ENCODE measurements at places on chromosomes 13 and 19.

- DNase-seq = no peak
Observed at GRCh38 chr13:49678191-49678914, 12.9 kb downstream of the EBPL start.

- no peak for DNase-seq
Observed at GRCh38 chr19:43623889-43624670, 4.7 kb upstream of the ZNF428 start.

DNA sequence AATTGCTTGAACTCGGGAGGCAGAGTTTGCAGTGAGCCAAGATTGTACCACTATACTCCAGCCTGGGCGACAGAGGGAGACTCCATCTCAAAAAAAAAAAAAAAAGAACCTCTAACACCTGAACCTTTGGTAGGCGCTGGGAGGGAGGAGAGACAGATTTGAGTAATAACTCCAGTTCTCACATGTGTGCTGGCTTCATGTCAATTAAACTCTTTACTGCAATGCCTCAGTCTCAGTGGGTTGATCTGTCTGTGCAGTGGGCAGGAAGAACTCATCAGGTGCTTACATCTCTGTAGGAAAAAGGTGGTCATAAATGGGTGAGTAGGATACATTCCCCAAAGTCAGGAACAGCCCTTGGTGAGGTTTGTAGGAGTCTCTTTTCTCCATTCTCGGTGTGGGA lies 85.1 kb upstream of the ABCC4 start:
- DNase-seq = no peak

DNA sequence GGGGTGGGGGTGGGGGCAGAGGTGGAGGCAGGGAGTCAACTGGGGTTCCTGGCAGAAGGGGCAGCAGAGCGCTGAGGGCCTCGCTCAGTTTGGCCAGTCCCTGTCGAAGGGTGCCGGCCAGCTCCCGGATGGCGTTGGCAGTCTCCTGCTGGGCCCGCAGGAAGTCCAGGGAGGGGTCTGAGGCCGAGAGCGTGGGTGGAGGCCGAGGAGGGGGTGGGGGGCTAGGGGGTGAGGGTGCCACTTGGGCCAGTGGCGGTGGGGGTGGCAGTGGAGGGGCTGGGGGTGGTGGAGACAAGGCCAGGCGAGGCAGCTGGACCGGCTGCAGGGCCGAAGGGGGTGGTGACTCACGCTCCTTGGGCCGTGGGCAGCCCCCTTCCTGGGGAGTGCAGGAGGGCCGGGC lies 4.9 kb upstream of the IRF2BP1 start:
- no peak for DNase-seq

GRCh38 chr13:82220641-82221040 lies 1661.6 kb downstream of the SLITRK1 start:
- DNase-seq = no peak

- no peak for DNase-seq
Observed at GRCh38 chr19:39401070-39401548, 5.5 kb upstream of the ZFP36 start.

DNA sequence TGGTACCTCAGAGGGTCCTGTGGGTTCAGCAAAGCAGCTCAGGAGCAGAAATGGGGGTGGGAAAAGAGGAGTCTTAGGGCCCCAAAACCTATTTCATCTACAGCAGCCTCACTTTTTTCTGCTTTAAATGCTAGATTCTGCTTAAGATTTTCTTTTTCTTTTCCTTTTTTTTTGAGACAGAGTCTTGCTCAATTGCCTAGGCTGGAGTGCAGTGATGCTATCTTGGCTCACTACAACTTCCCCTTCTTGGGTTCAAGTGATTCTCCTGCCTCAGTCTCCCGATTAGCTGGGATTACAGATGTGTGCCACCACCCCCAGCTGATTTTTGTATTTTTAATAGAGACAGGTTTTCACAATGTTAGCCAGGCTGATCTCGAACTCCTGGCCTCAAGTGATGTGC lies 30.7 kb upstream of the WDFY2 start:
- no peak for DNase-seq

- DNase-seq = no peak
Observed at GRCh38 chr19:37309834-37310575, 60.9 kb upstream of the ZNF527 start.

DNA sequence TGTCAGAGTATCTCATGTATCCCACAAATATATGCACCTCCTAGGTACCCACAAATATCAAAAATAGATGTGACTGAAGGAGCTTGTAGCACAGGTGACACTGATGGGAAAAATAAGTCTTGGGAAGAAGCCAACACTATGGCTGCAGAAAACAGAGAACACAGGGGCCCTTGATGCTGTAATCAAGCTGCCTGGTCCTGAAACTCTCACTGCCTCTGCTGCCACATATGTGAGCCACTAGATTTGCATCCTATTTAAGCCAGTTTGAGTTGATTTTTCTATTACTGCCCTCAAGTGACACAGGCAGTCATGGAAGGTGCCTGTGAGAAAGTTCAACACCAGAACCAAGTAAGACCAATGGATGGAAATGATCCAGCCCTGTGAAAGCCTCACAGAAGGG lies 720.8 kb downstream of the UQCRFS1 start:
- no peak for DNase-seq

GRCh38 chr13:51589793-51590192 lies 5.5 kb downstream of the WDFY2 start:
- no peak for DNase-seq

DNA sequence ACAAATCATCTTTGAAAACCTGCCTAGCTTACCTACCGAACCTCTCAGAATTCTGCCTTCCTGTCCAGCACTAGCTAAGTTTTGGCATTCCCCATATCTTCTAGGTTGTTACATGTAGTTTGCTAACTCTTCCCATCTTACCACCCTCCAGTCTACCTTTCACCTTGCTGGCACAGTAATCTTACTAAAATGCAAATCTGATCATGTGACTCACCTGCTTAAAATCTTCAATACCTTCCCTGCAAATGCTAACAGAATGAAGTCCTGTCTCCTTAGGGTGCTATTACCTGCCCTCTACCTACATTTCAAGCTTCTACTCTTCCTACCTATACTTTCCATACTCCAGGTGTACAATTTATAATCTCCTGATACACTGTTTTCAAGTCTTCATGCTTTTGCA lies 30.4 kb downstream of the INTS6 start:
- DNase-seq = no peak

Data from T-helper 22 cell (primary cell).